Left hindlimb (tissue), 1 donor: ENCODE measurements at places on chromosomes 6 and 20.

GRCh38 chr6:326896-327537, 34.7 kb downstream of the DUSP22 start:
- peak; percentile 31 for DNase-seq

GRCh38 chr6:35443341-35444030, 8.7 kb upstream of the FANCE start:
- DNase-seq, result no peak

DNA sequence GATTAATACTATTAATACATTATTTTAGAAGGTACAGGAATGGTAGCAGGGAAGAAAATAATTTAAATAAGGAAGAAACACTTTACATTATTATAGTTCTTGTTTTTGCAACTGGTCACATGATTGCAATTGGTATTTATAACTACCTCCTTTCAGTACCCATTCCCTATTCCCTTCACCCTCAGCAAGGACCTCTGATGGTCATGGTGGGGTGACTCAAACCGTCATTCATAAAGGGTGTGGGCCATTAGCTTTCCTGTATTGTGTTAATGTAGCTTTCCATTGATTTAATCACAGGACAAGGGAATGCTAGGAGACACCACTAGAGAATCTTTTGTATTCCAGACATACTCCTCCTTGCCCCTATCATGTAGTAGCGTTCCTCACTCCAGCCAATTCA, 47.2 kb upstream of the TMEM244 start:
- no peak for DNase-seq

DNA sequence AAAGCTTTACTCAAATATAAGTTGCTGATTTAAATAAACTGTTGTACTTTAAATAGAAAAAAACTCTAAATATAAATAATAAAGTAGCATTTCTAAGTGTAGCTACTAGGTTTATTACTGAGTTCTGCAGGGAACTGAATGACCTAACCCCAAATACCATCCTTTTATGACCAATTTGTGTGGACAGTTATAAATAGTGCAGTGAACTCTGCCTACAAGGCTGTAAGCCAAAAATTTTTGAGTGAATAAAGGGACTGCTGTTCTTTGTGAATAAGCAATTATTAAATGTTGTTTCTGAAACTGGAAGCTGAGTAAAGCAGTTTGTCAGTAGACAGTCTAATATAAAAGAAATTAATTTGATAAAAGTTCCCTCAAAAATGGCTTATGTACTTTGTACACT, 90.8 kb upstream of the ELOVL5 start:
- DNase-seq, result no peak

DNA sequence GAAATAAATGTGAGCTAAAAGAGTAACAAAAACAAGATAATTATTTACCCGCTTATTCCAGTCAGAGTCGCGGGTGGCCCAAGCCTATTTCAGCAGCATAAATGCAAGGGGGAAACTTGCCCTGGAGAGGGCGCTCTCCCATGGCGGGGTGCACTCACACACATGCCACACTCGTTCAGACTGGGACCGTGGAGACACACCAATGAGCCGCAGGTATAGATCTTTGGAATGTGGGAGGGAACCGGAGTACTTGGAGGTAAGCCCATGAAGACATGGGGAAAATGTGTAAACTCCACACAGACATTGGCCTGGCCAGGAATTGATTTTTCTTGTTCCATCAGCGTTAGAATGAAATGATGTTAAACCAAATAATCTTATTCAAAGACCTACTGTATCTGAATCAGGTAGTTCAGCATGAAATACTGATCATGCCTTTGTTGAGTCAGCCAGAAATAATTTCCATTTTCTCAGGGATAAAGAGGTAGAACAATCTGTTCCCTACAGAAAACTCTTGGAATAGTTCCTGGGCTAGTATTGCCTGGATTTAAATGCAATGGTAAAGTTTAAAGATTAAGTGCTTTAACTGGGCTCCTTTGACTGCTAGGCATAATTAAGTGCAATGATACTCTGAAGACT, 191.5 kb downstream of the MCHR2 start:
- no peak for DNase-seq

DNA sequence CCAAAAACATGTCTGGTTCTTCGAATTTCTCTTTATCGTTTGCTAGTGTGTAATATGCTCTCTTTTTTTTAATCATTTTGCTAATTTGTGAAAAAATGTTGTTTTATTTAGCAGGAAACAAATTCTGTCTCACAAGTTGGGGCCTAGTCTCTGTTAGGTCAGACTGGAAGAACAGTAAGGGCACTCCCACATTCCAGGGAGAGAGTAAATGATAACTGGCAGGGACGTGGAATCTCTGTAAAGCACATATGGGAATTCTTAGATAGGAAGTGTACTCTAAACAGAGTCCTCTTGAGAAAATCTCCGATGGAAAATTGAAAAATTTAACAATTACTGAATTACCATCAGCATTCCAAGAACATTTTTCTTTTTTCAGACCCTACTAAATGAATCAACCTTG, 16.4 kb upstream of the CCDC28A start:
- DNase-seq, result no peak

DNA sequence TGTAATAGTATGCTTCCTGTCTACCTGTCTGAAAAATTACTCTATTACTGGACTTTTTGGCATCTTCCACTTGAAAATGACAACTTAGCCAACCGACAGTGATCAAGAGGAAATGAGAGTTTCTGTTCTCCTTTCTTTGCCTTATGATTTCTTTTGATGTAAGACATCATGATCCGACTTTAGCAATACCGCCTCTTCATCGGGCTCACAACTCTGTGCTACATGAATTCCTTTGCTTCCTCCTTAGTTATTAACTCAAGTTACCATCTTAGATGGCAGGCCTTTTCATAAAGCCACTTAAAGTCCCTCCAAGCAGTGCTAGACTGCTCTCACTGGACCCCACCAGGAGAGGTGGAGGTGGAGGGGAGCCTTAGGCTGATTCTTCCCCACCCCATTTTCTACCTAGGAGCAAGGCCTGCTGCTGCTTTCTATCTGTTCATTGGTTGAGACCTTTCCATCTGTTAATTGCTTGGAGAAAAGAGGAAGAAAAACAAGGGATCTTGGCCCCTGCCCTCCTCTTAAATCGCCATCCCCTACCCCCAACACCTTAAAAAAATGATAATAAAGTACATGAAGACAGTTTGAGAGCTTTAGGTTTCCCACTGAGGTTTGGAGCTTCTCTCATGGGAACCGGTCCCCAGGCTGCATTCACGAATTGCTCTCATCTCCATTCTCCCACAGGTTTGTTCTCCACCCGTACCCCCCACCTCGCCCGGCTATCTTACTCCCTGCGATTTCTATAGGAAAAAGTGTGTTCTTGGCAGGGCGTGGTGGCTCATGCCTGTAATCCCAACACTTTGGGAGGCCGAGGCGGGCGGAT, 21.6 kb upstream of the MCM3 start:
- no peak for DNase-seq

- no peak for DNase-seq
Measured at GRCh38 chr20:50118203-50118602, 5.3 kb upstream of the UBE2V1 start.

GRCh38 chr6:46090115-46091079, 39.4 kb upstream of the ENPP4 start:
- DNase-seq, result no peak

DNA sequence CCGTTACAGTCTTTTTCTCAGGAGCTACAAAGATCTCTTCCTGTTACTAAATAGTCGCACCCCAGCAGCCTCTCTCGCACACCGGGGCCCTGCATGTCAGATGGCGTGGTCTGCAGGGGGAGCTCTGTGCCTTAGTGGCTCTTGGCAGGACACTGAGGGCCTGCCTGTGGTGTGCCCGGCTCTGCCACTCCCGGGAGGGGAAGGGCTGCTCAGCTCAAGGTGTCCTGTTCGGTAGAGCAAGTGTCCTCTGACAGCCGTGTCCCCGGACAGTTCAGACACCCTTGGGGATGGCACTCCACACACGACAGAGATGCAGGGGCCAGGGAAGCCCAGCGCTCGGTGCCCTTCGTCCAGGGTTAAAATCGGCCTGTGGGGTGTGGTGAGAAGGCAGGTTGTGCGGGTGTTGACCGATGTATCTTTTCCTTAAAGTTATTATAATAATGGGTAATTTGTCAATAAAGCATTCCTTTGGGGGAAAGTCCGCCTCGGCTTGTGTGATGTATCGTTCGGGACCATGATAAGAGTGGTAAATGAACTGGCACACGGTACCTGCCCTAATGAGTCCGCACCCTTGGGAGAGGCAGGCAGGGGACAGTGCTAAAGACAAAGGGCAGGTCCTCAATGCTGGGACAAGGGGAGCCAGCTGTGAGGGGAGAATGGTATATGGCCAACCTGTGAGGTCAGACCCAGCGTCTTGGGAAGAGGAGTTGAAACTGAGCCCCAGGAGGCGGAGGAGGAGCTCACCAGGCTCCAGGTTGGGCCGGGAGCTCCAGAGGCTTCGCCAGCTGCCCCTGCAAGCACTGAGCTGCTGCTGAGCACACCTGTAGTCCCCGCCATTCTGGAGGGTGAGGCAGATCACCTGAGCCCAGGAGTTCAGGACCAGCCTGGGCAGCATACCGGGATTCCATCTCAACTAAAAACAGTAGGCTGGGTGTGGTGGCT, 3.6 kb upstream of the DNAJC5 start:
- no peak for DNase-seq

DNA sequence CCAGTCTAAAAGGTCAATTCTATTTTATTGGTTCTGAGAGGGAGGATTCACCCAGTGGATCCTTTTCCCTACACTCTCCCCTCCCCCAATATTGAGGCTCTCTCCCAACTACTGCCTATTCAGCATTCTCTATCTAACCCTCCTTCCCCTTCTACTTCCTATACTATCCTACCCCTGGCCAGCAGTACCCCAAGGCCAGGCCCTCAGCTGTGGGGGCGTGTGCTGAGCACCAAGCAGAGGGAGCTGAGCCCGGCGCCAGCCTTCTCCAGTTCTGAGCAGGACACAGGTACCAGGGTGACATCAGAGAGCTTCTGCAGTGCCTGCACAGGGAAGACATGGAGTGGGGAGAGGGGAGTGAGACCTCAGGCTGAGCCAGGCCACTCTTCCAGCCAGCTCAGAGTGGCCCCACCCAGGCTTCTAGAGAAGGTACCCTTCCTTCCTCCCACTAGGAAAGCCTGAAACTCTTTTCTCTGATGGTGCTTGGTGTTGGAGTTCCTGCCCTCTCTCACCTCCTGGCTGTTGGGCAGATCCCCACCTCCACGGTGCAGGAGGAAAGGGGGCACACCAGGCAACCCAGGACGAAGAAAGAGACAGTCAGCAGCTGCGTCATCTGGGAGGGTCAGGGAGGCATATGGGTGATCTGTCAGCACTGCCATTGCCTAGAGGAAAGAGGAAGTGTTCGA, 1.9 kb downstream of the DDAH2 start:
- no peak for DNase-seq

GRCh38 chr6:159916752-159917151, 26.0 kb downstream of the MAS1 start:
- no peak for DNase-seq

GRCh38 chr6:73074175-73074574, 151.1 kb downstream of the KHDC1L start:
- no peak for DNase-seq

DNA sequence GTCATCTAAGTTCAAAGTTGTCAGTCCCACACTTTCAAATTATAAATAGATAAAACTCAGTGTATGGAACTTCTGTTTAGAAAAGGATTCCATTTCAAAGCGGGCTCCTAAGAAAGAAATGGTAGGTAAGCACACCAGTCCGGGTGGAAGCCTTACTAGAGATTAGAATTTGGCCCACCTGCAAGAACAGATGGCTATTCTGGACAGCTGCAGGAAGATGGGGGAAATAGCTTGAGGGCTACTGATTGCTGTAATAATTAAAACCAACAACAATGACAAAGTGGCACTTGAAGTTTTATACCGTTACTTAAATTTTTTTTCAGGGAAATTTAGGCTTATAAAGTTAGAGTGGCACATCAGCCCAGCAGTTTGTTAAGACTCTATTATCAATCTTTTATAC, 83.3 kb downstream of the HIVEP2 start:
- DNase-seq, result no peak

GRCh38 chr6:118715376-118715775, 64.0 kb upstream of the CEP85L start:
- DNase-seq, result no peak

- DNase-seq, result no peak
Measured at GRCh38 chr6:144059139-144059538, 36.2 kb downstream of the SF3B5 start.

DNA sequence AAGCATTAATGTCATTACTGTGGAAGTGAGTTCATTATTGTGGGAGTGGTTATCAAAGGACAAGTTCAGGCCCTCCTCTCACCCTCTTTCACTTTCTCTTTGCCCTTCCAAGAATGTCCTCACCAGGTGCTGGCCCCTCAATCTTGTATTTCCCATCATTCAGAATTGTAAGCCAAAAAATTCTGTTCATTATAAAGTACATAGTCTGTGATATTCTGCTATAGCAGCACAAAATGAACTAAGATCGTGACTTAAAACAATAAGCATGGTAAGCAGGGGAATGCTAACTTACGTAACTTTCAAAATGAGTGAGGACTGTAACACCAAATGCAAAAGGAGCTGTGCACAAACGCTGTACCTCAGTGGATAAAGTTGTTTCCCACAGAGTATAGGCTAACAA, 515.7 kb upstream of the BTBD3 start:
- DNase-seq, result no peak

DNA sequence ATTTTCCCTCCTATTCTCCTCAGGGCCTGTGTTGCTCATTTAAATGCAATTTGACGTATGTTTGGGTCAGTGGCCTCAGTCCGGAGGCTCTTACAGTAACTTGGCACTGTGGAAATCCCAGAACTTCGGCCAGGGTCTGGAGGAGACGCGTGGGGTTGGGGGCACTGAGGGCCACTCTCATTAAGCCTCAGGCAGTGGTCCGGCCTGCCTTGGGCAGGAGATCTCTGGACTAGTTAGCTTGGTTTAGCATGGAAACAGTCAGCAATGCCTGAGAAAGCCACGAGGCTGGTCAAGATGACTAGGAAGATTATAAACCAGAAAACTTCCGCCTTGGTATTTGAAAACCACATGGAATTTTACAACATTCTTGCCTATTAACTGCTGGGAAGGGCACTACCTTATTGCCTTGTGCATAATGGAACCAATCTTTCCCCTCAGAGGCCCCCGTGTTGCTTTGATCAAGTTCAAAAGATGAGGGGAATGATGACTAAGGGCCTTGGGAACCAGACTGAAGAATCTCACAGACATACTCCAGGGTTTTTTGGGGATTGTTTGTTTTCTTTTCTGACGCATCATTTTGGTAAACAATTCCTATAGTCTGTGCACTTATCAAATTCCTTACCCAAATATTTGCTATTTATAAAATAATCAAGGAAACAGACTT, 206.0 kb upstream of the PREP start:
- no peak for DNase-seq

GRCh38 chr6:88725111-88725975, 238.1 kb downstream of the RNGTT start:
- peak; percentile 51 for DNase-seq

- DNase-seq, result no peak
Measured at GRCh38 chr20:11447371-11448100, 470.2 kb upstream of the BTBD3 start.

- DNase-seq, result no peak
Measured at GRCh38 chr6:7523922-7524321, 17.5 kb upstream of the DSP start.

GRCh38 chr6:149782337-149782736, 32.8 kb downstream of the PCMT1 start:
- DNase-seq, result no peak

GRCh38 chr6:56988145-56988544, 33.2 kb downstream of the BEND6 start:
- no peak for DNase-seq
